ENCODE measurements at places on chromosomes 2 and 18.

DNA sequence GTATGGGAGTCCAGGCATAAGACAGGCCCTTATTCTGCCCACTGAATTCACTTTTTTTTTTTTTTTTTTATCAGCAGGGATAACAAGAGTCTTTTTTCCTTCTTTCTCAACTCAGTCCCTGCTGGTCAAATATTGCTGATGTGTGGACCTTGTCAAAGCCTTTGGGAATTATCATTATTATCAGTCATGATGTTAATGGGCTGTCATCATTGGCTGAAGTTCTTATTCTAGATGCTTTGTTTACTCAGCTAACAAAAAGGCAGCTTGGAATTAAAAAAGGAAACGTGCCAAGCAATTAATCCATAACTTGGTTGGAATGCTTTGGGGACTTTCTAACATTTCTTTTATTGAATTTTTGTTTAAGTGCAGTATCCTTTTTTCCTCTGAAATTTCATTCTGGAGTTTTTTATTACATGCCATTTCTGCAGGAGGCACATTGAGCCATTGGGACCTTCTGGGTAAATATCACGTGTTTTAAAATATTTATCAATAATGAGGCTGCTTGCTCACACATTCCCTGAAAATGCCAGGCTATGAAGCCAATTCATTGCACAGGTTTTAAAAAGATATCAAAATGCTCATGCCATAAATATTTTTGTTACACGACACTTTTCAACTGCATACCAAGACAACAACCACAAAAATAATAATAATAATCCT is 246.3 kb downstream of the TXNL1 start:
- DNase-seq, result no peak

- no peak for DNase-seq
These were observed 407.1 kb downstream of the SLC4A3 start for GRCh38 chr2:220034426-220035130.

- no peak for DNase-seq
These were observed 194.9 kb upstream of the BOD1L2 start for GRCh38 chr18:56952026-56952425.

DNA sequence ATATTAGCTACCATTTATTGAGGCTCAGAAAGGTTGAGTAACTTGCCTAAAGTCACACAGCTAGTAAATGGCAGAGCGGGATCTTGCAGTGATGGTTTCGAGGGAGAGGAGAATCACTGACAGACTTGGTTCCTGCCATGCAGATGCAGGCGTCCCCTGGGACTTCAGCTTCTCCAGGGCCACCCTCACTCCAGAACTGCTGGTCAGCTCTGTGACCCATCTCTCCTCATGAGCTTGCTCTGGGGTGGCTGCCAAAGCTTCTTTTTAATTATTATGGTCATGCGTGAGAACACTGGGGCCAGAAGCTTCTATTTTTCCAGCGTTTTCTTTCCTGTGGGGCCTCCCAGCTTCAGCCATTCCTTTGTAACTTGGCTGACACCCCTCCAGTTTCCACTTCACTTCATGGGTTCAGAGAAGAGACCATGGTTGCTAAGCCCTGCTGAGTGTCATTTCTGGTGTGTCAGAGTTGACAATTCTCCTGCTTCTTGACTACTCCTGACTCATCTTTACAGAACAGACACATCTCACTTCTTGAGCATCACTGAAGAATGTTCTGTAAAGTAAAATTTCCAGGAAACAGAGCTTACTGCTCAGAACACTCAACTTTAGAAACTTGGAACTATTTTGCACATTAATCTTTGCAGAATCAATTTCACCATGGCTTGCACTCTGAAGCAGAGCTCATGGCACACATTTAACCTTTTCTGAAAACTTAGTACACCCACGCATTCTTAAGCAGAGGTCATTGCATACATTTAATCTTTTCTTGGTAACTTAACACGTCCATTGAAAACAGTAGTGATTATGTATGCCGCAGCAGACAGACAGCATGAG is 70.4 kb downstream of the IL1R2 start:
- DNase-seq, result no peak

GRCh38 chr2:148920559-148920958 is 45.5 kb downstream of the KIF5C start:
- no peak for DNase-seq

- no peak for DNase-seq
These were observed 16.2 kb upstream of the GLS start for GRCh38 chr2:190864375-190864774.

- no peak for DNase-seq
These were observed 174.6 kb downstream of the THADA start for GRCh38 chr2:43421194-43421593.

- no peak for DNase-seq
These were observed 54.5 kb downstream of the USP37 start for GRCh38 chr2:218513676-218514075.

DNA sequence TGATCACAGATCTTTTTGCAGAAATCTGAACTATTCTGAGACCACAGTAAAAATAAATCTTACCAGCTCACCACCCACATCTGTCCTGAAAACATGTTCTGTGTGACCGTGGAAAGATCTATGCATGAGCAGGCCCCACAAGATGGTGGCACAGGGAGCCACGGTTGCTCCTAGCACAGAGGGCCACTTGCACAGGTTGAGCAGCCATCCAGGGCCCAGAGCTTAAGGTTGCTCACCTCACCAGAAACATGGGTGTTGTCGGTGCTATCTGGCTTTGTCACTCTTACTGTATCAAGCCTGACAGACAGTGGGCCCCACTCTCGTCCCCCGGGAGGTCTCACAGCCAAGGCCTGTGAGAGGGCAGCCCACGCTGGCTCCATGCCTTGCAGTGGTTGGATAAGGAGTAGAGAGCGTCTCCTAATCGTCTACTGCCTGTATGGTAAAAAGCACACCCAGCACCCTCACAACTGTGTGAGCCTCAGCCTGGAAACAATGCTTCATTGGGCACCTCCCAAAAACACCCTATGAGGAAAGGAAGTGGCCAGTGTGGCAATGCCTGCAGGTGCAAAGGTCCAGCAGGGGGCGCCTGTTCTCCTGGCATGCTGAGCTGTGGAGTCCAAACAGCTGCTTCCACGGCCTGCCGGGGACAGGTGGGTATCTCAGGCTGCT is 19.6 kb downstream of the TUBB6 start:
- DNase-seq, result peak; percentile 61

- DNase-seq, result no peak
These were observed 19.8 kb upstream of the PLEK start for GRCh38 chr2:68345129-68345875.

GRCh38 chr2:207807516-207807915 is 37.8 kb upstream of the FZD5 start:
- DNase-seq, result no peak

DNA sequence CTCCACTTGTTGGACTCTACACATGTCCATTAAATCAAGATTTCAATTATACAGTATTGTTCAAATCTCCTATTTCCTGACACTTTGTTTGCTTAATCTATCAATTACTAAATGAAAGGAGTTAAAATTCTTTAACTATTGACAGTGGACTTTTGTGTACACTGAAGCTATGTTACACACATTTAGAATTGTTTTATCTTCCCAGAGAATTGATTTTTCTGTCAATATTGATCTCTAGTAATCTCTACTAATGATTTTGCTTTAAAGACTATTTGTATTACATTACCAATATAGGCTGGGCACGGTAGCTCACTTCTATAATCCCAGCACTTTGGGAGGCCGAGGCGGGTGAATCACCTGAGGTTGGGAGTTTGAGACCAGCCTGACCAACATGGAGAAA is 215.7 kb downstream of the WDPCP start:
- no peak for DNase-seq

GRCh38 chr2:12967804-12968203 is 251.1 kb downstream of the TRIB2 start:
- no peak for DNase-seq

DNA sequence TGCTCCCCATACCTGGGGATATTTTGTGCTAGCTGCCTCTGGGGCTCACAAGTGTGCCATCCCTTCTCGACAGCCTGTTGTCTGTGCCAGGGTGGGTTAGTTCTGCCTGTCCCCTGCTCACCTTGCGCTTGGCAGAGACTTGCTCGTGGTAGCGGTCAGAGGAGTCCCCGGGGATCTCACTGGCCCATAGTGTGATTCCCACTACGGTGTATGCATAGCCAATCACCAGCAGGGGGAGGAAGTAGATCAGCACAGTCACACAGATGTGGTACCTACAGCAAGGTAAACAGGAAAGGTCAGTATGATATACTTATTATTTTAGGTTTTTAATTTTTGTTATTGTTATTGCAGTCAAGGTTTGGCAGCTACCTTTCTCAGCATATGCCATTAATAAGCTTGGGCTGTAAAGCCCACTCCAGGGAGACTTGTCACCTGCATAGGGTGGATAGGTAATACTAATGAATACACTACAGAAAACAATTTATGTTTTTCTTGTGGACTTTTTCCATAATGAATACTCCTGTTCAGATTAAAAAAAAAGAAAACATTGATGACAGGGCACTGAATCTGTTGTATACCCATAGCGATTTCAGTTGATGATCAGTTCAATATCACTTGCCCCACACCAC is 95.2 kb downstream of the POLE4 start:
- DNase-seq, result no peak

DNA sequence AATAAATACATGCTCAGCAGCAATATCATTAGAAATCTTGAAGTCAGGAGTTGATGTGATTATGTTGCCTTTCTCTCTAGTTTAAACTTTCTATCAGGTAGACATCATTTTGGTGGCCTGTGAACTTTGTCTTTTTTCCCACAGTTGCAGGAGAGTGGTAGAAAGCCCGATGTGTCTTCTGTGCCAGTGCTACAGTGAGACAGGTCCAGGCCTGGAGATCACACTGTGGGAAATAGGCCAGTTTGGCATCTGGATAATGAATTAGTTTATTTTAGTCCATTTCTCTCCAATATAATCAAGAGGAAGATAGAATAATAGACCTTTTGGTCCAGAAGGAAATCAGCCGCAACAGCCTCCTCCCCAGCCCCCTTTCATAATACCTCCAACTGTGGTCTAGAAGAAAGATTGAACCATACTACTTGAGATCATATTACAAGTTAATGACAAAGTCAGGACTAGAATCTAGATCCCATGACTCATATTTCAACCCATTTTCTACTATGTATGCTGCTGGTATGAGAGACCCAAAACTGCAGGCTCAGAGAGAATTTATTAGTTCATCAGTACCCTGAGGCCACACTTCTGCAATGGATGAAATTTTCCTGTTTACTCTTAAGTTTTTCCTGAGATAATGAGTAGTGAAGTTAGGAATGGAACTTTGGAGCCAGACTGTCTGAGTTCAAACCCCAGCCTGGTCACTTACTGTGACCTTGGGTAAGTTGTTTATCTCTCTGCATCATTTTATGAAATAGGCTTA is 20.6 kb downstream of the KCMF1 start:
- no peak for DNase-seq

- DNase-seq, result no peak
These were observed 303.3 kb downstream of the NUP35 start for GRCh38 chr2:183427558-183427957.

DNA sequence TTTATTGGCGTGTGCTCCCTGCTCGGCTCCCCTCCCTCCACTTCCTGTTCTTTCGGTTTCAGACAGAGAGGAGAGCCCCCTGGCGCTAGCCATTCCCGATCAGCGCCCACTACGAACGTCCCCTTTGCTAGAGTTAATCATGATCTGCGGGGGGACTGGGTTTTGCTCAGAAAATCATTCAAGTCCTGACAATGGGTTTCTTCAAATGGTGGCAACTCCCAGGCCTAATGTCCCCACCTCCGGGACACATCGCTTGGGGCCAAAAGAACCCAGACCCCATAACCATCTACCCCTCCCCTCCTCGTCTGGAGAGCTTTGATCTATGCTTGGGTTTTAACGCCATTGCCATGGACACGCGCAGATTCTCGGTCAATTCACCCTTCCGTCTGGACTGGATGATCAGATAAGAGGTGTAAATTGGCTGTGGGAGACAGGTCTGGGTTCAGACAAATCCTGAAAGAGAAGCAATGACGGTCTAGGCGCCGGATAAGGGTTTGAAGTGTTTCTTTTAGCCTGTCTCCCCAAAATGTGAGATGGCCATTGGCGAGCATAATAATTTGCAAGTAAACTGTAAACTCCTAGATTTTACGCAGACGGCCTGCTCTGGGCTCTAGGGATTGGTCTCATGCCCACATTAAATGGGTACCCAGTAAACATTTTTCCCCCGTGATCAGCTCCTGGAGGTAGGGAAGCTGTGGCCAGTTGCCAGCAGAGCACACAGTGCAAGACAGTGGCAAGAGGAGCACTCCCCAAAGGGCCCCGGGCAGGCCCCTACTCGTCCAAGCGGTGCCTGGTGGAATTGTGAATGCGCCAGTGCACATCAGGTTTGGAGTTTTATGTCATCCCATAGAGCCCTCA is 4.7 kb downstream of the NRP2 start:
- no peak for DNase-seq

DNA sequence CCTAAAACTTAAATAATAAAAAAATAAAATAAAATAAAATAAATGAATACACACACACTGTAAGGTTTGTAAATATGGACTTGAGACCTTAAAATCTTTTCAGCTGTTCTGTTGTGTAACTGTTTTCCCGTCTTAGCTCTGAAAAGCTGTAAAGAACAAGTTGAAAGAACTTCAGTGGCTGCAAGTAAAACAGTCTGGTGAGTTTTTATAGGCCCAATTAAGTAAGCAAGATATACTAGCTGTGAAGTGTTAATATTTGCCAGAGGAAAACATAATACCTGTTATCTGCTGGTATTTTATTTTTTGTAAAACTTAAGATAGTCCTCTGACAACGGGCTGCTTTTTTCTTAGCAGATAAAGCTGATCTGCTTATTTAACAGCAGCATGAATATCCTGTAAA is 176.9 kb upstream of the NRP2 start:
- no peak for DNase-seq

GRCh38 chr2:116747103-116747502 is 1067.4 kb upstream of the DDX18 start:
- DNase-seq, result no peak

- DNase-seq, result no peak
These were observed 186.0 kb downstream of the PLCL1 start for GRCh38 chr2:197990356-197990755.

Measured in T-helper 9 cell (primary cell).